ENCODE measurements at places on chromosomes 11 and 22. TPM values are rescaled to one million over a fixed set of nuclear protein-coding genes. Genes with fewer than 3 reads are reported as not detected.
A peak's percentile ranks its signal among the peaks of the same experiment; 100 is the strongest.

SCN2B gene
- not detected for polyA plus RNA-seq

MEI1 gene
- 112 TPM for polyA plus RNA-seq

DNA sequence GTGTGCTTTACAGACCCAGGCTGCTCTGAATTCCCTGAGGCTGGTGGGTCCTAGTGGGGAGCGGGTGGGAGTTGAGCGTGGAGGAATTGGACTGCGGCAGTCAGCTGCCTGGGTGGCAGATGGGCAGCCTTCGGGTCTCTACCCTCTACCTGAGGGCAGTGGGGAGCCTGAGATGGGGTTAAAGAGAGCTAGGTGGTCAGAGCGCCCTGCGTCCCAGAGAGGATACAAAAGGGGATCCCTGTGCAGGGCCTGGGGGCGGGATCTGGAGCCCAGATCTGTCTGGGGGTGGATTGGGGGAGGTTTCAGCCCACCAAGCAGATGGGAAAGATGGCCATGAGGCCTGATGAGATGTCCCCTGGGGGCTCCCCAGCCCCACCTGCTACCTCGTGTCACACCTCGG lies 18.2 kb downstream of the KCTD17 start:
- no peak for DNase-seq

DNA sequence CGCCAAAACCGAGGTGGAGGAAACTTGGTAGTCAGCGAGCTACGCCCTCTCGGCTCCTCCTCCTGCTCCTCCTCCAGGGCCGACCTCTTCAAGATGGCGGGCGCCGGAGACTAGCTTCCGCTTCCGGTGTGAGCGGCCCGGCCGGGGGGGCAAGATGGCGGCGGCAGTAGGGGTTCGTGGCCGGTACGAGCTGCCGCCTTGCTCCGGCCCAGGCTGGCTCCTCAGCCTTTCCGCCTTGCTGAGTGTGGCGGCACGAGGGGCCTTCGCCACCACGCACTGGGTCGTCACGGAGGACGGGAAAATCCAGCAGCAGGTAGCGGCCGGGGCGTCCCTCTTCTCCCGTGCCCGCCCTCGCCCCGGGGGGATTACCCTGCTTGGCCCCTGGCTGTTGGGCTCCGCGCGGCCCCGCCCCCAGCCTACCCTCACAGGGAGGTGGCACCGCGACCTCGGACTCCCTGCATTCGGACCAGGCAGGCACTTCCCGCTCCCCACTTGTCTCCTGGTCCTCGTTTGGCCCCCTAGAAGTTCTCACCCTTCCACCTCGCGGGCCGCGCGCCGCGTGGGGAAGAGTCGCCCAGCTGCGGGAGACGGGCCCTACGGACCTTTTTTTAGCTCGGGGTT lies at the start of gene TTC17:
Gene TTC17 (plus strand): TSS at position 120 of the 621 bp plus-strand sequence. CDS start 35 bp downstream, at position 155.
- peak; percentile 88 for DNase-seq
